NCI-H1048 (cell line): ENCODE measurements at places on chromosomes 12 and 14.

DNA sequence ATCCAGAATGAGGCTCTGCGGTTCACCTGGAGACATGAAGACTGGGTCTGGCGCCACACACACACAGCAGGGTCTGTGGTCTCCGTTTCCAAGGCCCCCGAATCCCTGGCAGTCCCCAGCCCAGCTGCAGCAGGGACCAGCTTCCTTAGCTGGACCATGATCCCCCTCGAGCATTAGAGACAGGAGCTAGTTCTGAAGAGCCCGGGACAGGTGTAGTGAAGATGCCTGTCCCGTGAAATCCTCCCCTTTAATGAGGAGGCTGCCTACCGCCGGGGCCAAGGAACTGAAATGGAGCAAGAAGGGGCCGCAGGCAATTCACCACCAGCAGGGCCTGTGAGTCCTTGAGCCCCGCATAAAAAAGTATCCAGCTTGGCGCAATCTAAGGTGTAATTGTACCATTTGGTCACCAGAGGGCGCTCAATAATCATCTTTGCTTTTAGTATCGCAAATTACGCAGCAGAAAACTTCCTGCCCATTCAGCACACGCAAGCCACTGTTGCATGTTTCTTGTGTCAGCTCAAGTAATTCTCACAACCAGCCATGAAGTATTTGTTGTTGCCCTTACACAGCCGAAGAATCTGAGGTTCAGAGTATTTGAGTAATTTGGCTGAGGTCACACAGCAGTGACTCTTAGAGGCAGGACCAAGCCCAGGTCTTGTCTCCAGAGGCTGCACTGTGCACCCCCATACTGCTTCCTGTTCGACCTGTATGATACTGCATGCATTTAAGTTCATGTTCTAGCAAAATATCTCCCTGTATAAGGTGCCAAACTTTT lies 54.3 kb upstream of the PPP2R5C start:
- peak; percentile 39 for DNase-seq

DNA sequence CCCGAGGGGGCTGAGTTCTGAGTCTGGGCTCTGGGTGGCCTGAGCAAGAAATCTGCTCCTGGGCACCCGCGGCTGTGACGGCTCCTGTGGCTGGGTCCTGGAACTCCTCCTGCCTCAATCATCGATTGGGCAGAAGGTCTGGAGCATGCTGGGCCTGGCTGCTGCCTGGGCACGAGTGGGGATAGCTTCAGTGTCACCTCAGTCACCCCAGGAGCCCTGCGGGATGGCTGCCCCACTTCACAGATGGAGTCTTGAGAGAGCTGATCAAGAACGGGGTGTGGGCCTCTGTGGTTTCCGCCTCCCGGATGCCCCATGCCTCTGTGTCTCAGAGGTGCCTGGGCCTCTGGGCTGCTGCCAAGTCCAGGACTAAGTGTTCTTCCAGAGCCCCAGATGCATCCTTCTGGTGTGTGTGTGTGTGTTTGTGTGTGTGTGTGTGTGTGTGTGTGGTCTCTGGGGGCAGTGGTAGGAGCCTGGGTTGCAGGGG lies 185.6 kb upstream of the C14orf180 start:
- no peak for DNase-seq

DNA sequence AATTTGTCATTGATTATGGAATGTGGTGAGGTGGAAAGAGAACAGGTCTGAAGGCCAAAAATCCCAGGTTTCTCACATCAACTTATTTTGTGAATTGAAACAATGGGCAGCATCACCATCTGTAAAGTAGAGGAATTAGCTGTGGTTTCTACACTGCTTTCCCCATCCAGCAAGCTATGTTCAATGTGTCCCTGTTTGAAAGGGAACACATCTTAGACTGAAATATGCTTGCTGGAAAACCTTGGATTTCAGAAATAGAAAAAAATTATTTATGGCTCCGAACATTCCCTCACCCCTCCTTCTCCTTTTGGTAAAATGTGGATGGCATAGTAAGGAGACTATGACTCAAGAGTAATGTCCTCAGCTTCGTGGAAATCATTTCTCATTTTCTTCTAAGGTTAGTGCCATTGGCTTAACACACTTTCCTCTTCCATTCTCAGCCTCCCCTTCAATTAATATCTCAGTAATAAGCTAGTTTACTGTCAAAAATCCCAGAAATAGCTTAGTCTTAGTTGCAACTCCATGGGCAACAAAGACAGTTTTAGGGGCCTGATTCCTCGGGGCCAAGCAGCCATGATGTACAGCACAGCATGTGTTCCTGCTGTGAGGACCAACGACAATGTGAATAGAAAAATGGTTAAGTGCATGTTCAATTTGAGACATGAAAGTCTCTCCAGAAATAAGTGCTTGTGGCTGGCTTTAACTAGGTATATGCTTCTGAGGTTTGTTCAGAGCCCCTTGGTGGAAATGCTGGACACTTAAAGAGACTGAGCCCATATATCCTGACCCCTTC lies 205.8 kb upstream of the SLC38A2 start:
- no peak for DNase-seq

- DNase-seq: peak; percentile 12
Observed at GRCh38 chr12:89225808-89226411, 126.4 kb downstream of the DUSP6 start.

GRCh38 chr14:87457720-87458119 lies 535.3 kb downstream of the GALC start:
- DNase-seq: no peak

DNA sequence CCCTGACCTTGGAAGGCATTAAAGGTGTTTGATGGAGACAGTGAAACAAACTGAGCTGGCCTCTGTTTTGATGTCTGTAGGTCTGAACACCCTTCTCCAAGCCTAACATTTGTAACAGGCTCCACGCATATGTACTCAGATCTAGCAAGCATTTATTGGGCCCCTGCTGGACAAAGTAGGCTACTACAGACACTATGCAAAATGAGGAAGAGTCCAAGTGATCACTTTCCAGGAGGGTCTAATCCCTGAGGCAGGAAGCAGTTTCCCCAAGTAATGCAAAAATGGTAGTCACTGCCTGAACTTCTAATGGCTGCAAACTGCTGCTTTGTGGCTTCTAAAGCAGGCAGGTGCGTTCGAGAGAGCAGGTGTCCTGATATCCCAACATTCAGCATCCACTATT lies 405.8 kb downstream of the MED13L start:
- DNase-seq: peak; percentile 4

- DNase-seq: no peak
Observed at GRCh38 chr14:101478096-101478495, 83.2 kb upstream of the DIO3 start.

- no peak for DNase-seq
Observed at GRCh38 chr14:105119408-105120025, 49.1 kb downstream of the JAG2 start.

DNA sequence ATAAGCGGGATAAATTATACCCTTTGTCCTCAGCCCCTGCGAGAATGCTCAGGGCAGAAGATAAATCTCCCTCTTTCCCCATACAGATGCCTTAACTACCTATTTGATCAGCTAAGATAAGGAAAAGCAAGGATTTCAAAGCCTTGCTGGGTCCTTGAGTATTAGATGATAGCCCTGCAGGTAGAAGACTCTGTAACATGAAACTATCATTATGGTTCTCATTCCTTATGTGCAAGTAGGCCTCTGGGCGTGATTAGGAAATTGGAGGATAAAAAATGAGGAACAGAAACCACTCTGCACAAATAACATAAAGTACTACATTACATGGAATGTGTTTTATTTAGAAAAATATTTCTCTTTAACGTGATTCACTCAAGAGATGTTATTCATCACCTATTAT lies 14.5 kb upstream of the WDR89 start:
- no peak for DNase-seq

GRCh38 chr12:16030744-16031143 lies 119.6 kb downstream of the DERA start:
- no peak for DNase-seq

DNA sequence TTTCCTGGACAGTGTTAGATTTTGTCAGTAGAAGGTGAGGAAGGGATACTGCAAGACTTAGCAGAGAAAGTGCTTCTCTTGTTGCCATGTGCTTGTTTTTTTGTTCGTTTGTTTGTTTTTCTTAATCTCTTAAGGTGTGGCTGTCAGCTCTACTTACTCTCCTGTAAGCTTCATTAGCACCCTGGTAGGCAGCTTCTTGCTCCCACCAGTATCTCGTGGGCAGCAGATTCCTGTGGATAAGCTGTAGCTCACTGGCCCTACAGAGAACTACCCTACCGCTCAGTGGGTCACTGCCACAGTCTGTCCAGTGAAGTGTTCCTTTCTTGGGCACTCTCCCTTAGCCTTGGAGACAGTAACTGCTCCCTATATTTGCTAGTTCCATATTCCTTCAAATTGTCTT lies 30.1 kb downstream of the VRK1 start:
- DNase-seq: no peak

DNA sequence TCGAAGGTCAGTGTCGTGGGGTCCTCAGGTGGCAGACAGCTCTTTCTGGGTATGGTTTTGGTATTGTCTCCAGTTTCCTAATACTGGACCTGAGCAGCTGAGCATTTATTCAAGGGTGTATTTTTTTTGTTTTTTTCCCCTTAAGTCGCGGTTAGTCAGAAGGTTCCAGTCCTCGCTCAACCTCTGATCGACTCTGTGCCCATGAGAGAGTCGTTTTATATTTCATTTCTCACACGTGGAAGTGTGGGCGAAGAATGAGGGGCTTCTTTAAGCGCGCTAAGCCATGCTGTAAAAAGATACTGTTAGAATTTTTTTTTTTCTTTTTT lies 499 bp downstream of the MIPOL1 start:
- no peak for DNase-seq

DNA sequence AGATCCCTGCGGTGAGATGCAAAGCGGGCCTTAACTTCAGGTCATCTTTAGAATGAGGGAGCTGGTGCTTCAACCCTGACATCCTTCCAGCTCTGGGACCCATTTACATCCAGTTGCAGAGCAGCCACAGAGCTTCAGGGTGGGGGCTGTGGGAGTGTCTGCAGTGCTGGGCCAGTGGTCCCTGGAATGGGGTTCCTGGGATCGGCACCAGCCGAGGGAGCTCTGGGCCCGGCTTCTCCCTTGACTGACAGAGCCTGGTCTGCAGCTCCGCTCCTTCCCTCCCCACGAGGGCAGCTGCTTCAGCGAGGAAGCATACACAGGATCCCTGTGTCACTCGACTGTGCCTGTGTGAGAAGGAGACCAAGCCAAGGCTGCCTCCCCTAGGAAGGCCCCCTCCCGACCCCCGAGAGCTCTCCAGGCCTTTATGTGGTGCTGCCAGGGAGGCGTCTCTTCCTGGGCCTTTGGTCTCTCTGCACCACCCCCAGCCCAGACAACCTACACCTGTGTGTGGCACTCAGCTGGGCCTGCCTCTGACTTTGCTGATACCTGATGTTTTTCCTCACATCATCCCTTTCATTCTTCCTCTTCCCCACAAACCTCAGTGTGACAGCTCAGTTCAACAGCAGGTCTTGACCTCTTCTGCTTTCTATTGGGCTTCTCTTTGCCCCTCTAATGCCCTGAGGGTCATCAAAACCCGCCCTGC lies 48.1 kb upstream of the RIN3 start:
- DNase-seq: no peak

GRCh38 chr14:75907756-75908359 lies 73.9 kb downstream of the TGFB3 start:
- no peak for DNase-seq

DNA sequence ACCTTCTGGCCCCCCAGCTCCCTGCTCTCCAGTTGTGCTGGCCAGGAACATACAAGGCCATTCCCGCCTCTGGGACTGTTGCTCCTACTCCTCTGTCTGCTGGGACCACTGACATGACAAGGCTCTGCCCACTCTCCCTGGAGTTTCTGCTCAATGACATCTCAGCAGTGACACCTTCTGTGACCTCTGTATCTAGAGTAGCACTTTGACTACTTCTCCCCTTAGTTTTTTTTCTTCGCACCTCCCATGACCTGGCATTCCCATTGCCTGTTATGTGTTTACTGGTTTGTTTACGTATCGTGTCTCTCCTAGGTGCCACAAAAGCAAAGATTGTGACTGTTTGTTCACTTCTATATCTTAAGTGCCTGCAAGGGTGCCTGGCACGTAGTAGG lies 40.1 kb upstream of the TMEM263 start:
- no peak for DNase-seq

GRCh38 chr12:122803937-122804336 lies 29.6 kb downstream of the CCDC62 start:
- no peak for DNase-seq

DNA sequence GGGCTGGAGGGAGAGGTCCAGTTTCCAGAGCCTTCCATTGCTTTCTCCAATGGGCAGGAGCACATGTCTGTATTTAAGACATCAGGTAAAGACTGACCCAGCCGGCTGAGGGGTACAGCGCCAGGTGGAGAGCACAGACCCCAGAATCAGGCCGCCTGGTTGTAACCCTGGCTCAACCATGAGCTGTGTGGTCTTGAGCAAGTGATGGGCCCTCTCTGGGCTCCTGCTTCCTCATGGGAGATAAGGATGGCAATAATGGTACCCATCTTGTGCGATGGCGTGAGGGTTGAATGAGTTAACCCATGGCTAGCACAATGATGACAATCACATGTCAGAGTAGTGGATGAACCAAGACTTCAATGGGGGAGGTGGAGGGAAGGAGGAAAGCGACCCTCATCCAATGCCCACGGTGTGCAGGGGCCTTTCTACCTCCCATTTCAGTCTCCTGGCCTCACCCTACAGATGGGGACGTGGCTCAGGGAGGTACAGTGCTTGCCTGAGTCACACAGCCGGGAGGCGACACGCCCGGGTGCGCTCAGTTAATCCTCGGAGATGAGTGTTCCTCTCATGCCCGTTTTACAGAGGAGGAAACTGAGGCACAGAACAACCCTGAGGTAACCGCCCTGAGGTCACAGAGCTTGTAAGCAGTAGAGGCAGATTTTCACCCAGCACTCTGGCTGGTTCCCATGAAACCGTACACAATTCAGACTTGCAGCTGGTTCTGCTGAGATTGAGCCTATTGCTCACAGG lies 163.9 kb downstream of the RBM19 start:
- no peak for DNase-seq

- no peak for DNase-seq
Observed at GRCh38 chr14:77041881-77042545, 13.5 kb upstream of the IRF2BPL start.

DNA sequence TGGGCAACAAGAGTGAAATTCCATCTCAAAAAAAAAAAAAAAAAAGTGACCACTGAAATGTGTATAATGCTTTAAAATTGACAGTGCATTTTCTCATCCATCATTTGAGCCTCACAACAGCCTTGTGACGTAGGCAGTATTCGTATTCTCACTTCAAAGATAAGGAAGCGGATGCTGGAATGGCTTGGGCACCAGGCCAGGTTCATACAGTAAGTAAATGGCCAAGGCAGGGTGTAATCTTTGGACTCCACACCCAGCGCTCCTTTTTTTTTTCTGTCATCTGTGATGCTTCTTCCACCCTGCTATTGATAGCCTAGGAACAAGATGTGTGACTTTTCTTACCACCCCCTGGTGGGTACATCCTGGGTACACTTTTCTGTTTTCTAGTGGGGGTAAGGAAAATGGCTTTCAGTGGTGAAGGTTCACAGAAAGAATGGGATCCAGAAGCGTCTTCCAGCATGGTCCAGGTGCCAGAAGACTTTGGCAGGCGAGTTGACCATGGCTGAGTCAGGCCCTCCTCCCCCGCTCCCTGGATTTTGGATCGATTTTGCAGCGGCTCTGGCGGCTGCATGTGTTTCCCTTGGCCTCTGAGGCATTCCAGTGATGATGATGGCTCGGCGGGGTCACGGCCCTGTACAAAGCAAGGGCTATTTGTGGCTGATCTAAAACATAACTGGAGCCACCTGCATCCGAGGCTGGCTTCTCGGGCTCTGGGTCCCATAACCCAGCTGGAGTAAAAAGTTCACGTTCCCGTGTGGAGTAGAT lies 110.6 kb downstream of the CACNA1C start:
- DNase-seq: no peak

- DNase-seq: no peak
Observed at GRCh38 chr14:55097881-55098560, 31.0 kb upstream of the LGALS3 start.
